CD4-positive, alpha-beta T cell treated with Interleukin-6 at 100 ng/mL for 8 hours (primary cell): ENCODE measurements at places on chromosomes 6 and 20.

DNA sequence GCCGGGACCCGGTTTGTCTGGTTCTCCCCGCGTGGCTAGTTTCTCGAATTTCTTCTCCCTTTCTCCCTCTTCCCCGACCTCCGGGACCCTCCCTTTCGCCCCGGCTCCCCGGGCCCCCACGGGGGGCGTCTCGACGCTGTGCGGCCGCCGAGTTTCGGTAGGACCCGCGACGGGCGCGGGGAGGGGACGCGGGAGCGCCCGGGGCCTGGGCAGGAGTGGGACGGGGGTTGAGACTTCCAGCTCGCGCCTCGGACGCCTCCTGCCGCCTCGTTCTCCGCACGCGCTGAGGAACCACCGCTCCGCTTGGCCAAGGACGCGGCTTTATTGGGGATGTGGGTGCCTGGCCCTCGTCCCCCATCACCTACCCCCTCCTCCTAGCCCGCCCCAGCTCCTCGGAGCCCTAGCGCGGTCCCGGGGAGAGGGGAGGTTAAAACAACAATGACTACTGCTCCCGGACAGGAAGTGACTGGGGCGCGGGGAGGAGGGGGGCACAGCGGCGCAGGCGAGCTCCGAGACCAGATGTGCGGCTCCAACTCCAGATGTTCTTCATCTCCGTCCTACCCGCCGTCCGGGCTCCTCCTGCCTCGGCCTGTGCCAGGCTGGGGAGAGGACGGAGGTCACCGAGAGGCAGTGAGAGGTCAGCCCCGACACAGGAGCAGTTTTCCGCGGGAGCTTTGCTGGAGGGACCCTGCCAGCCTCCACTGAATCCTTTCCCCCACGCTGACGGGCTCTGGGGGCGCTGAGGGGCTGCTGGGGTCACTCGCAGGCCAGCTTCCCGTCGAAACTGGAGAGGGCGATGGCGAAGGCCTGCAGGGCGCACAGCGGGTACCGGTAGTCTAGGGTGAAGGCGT, 917 bp upstream of the TEAD3 start:
- DNase-seq: no peak

- no peak for DNase-seq
These were observed 10.4 kb downstream of the SCML4 start for GRCh38 chr6:107813555-107814194.

GRCh38 chr6:7245668-7246393, 67.2 kb downstream of the SSR1 start:
- no peak for DNase-seq

DNA sequence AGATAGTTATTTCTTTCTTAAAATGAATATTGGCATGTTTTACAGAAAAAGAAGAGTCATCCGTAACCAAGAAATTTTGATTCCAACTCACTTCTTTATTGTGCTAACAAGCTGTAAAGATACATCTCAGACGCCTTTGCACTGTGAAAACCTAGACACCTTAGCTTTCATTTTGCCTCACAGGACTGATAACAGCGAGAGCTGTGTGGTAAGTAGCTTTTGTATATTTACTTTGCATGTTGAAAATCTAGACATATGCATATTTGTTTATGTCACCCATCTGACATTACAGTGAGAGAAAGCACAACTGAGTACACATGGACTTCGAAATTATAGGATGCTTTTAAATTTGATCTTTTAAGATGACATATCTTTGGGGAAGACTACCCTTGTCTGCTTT, 64.7 kb downstream of the CCN2 start:
- no peak for DNase-seq

DNA sequence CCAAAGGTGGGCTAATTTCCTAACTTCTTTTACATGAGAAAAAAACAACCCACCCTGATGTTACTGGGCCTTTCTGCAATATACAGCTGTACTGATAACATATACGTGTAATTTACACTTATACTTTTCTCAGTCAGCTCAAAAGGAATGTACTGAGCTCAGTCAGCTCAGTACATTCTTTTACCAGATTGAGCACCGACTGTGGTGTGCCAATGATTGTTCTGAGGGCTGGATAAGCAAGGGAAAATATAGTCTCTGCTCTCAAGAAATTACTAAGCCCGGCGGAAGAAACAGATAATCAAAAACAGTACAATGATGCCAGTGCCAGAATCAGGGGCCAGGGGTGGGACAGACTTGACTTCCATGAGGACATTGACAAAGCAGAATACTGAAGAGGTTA, 10.0 kb upstream of the BLOC1S5 start:
- DNase-seq: no peak

DNA sequence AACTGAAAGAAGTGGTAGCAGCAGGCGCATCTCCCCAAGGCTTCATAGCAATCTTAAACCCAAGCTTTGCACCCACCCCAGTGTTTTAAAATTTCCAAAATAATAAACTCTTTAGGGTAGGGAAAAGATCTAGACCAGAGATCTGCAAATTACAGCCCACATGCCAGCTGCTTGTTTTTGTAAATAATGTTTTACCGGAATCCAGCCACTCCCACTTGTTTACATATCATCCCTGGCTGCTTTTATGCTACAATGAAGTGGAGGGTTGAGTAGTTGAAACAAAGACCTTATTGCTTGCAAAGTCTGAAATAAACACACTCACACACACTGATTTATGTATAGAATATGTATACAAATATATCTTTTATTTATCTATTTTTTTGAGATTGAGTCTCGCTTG, 30.0 kb downstream of the SLX4IP start:
- DNase-seq: no peak

- no peak for DNase-seq
These were observed 321.8 kb upstream of the RNF217 start for GRCh38 chr6:124640432-124640831.

DNA sequence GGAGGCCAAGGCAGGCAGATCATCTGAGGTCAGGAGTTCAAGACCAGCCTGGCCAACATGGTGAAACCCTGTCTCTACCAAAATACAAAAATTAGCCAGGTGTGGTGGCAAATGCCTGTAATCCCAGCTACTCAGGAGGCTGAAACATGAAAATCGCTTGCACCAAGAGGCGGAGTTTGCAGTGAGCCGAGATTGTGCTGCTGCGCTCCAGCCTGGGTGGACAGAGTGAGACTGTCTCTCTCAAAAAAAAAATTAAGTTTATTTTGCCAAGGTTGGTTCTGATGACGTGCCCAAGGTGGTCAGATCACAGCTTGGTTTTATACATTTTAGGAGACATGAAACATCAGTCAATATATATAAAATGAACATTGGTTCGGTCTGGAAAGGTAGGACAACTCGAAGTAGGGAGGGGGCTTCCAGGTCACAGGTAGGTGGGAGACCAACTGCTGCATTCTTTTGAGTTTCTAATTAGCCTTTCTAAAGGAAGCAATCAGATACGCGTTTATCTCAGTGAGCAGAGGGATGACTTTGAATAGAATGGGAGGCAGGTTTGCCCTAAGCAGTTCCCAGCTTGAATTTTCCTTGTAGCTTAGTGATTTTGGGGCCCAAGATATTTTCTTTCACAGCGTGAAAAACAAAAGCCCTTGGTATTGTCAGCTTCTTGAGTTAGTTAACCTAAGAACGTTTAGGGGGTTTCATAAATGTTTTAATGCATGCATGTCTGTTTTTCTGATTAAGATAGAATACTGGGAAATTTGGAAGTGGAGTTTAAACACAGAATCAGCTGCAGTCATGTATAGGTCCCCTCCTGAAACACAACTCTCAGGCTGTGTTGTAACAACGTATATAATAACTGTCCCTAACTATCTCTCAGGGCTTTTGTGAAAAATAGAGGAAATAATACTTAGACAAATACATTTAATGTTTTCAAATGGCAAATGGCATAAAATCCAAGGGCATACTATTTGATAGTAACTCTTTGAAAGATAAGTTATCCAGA, 16.7 kb downstream of the ACOT13 start:
- DNase-seq: no peak

- no peak for DNase-seq
These were observed 56.1 kb downstream of the UBR2 start for GRCh38 chr6:42619963-42620362.
